Glutamatergic neuron (in vitro differentiated cells): ENCODE measurements at places on chromosomes 5 and 9. TPM values are rescaled to one million over a fixed set of nuclear protein-coding genes. Genes with fewer than 3 reads are reported as not detected.

- no peak for DNase-seq
Measured at GRCh38 chr5:179414459-179415261, 69.4 kb upstream of the ADAMTS2 start.

DNA sequence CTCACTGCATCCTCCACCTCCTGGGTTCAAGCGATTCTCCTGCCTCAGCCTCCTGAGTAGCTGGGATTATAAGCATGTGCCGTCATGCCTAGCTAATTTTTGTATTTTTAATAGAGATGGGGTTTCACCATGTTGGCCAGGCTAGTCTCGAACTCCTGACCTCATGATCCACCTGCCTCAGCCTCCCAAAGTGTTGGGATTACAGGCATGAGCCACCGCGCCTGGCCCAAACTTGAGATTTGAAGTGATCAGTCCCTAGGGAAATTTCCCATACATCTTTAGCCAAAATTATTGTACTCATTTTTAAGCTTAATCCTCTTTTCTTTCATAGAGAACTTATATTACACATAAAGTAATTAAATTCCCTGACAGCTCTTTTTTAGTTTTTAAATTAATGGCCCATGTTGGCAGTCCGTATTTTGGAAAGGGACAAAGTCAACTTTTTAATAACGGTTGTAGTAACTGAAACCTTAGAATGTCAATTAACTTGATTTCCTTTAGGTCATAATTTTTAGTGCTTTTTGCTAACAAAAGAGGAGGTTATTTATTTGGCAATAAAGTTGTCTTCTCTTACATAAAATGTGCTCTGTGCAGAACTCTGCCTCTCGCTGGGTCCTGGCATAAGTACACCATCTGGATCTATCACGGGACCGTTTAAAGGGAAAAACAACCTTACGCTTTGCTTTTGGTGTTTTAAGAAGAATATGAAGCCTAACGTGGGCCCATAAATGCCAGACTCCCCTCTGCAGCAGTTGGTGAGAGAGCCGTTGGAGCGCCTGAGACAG is 142.3 kb upstream of the OTULINL start:
- DNase-seq = no peak

DNA sequence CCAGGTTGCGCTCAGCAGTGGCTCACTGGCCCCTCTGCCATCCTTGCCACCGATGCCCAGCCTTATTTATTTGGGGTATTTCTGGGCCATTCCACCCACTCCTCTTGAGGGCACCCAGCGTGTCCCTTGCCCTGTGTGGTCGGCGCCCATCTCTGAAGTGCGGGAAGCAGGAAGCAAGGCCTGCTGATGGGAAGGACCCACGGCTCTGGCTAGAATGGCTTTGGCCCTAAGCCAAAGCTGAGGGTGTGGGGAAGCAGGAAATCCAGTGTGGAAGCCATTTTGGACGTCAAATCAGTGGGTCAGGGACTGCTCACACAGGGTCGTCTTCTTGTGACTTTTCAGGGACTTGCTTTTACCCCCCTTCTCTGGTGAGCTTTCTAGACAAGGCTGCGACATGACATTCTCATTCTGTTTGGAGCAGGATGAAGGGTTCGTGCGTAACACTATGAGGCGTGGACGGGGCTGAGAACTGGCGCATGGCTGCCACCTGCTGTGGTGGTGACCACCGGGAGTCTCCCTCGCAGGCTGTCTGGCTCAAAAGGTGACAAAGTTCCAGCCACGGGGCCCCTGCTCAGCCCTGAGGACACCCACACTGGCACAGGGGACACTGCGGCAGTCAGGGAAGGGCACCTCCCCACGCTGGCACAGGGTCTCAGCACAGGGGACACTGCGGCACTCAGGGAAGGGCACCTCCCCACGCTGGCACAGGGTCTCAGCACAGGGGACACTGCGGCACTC is 50.7 kb upstream of the NKD2 start:
- no peak for DNase-seq

Gene FSD1L
- total RNA-seq = 32.5 TPM

- no peak for DNase-seq
Measured at GRCh38 chr5:82164176-82164976, 113.8 kb downstream of the RPS23 start.

DNA sequence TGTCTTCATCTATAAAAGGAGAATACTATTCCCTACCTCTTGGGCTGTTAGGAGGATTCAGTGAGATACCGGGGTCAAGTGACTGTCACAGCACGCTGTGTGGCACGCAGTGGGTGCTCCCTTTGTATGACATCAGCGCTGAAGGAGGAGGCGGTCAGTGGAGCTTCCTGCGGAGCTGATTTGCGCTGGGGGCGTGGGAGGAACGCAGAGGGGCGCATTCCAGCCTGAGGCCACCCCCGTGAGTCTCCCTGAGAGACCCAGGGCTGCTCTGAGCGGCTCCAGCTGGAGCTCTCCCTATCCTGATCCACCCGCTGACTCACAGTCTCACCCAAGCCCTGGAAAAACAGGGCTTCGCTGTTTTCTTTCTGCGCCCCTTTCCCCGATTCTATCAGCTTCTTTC is 24.3 kb upstream of the NEURL1B start:
- DNase-seq = no peak

Gene MED10
- 28.4 TPM for total RNA-seq

DNA sequence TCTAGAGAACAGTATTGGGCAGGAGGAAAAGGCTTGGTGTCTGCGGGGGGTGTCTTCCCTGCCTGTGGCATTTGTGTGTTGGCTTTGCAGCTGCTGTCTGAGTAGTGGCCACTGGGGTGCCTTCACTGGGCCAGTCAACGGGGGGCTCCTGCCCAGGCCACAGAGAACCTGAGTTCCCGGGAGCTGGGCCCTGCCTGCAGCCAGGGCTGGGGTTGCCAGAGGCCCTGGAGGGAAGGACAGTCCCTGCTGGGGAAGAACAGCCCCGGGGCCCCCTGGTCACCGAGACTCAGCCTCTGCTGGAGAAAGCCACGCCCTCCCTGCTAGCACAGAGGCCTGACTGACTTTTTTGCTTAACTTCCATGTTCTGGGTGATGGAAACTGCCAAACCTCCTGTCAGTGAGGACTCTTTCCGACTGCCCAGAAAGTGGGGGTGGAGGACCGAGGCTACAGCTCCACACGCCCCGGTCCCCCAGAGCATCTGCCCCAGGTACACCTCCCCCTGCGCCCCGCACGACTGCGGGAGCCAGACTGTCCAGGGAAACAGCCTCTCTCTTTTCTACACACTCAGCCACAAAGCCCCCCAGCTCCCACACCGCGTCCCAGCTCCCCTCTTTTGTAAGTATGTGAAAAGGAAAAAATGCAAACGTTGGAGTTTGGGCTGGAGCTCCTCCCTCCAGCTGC is 133.4 kb downstream of the DAB2IP start:
- DNase-seq = no peak

Gene IFNE
- not detected for total RNA-seq

DNA sequence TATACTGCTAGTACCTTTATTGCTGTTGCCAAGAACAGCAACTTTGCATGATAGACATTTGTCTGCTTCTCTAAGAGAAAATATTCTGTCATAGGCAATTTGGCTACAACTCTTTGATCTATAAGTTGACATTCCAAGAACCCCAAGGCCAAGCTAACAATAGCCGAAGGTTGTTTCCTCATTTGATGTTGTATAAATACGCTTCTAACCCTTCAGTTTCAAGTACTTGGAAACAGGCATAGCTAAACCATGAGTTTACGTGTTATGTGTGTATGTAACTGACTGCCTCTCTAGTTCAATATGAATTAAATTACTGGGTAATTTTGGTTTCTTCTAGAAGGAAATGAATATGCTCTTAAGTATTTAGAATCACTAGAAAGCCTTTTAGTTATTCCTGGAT is 1034.0 kb downstream of the TLE4 start:
- no peak for DNase-seq

GRCh38 chr5:40384782-40385390 is 294.8 kb upstream of the PTGER4 start:
- no peak for DNase-seq

GRCh38 chr5:139712412-139712811 is 64.3 kb downstream of the CXXC5 start:
- no peak for DNase-seq

Gene KLHL3
- total RNA-seq = 5.7 TPM

DNA sequence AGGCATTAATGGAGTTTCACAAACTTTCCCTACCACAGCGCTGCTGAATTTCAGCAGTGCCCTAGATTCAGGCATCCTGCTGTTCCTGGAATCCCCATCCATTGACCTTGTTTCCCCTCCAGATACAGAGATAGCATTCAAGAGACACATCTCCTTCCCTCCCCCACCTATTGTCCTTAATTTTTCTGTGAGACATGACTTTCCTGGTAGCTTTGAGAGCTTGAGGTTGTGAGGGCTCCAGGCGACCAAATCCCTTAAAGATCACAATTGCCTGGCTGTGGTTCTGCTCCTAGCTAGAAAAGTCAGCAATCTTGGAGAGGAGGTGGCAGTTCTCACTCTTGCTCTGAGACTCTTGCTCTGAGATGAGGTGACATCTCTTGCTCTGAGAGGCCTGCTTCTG is 48.0 kb downstream of the PRR16 start:
- no peak for DNase-seq

Gene SLCO4C1
- total RNA-seq = 1.5 TPM

Gene EGFLAM
- total RNA-seq = 13.2 TPM

Gene TPPP
- 44.5 TPM for total RNA-seq

DNA sequence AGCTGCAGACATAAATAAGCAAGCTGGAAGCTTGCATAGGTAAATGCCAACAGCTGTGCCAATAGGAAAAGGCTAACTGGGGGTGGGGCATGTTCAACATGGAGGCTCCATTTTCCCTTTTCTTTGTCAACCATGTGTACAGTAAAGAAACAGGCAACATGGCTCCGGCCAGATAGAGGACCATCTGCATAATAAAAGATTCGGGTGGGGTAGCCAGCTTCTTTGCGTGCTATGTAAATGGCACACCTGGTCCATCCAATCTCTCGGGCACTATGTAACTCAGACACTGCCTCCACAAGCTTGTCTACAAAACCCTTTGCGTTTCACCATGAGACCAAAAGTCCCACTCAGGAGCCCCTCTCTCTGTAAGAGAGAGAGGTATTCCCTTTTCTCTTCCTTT is 41.7 kb upstream of the DENND4C start:
- no peak for DNase-seq
